Pancreas (tissue), 10 donors: ENCODE measurements at places on chromosomes 6 and 20. TPM values are rescaled to one million over a fixed set of nuclear protein-coding genes. Genes with fewer than 3 reads are reported as not detected.

DNA sequence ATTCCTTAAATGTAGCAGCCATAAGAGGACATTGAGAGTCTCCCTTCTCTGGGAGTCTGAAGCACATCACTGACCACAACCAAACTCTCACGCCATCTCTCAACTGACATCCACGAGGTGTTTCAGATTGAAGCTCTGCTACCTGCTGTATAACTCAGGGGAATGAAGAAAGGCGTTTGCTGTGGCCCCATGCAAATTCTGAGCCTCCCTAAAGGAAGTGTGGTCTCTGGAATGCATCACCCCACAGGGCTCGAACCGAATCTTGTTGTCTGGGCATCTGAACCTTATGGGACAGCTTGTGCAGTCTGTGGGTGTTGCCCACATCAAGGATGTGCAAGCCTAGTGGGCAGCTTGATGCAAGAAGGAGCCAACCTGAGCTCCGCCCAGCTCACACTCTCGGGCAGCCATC is 10.9 kb downstream of the PMEPA1 start:
- DNase-seq = no peak

DNA sequence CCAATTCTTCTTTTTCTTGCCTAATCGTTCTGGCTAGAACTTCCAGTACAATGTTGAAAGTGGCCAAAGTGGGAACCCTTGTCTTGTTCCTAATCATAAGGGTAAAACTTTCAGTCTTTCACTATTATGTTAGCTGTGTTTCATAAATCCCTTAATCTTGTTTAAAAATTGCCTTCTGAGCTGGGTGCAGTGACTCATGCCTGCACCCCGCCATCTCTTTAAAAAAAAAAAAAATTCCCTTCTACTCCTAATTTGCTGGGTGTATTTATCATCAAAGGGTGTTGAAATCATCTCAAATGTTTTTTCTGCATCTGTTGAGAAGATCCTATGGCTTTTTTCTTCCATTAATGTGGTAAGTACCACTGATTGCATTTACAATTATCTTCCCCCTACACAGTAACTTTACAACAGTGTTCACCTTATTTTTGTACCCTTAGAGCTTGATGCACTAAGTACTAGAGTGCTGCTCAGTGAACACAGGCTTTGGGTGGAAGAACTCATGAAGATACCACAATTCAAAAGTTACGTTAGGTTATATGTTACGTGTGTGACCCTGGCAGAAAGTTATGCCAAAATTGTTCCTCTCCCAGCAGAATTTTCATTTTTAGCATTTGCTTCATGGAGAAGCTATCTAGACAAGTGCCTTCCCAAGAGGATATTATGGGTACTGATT is 9.7 kb downstream of the SNRPB start:
- DNase-seq = no peak

- no peak for DNase-seq
These were observed 183.2 kb upstream of the KCNG1 start for GRCh38 chr20:51206032-51206662.

DNA sequence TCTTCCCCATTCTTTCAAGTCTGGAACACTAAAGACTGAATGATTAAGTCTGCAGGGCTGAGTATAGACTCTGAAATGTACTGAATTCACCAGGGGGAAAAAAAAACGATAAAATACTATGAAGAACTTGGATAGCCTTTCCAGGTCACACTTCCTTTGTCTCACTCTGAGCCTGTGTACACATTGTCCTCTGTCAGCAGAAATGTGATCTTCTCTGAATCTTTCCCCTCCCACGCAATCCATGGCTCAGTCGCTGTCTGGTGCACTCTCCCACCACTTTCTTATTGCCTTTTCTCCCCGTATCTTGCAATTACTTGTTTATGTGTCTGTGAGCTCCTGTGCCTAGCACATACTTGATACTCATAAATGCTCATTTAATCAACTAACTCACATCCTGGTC is 212.6 kb upstream of the RSPO3 start:
- DNase-seq = no peak

GRCh38 chr6:1382331-1382882 is 7.0 kb upstream of the FOXF2 start:
- DNase-seq = no peak

GRCh38 chr6:20061952-20062351 is 150.3 kb downstream of the MBOAT1 start:
- DNase-seq = no peak

DNA sequence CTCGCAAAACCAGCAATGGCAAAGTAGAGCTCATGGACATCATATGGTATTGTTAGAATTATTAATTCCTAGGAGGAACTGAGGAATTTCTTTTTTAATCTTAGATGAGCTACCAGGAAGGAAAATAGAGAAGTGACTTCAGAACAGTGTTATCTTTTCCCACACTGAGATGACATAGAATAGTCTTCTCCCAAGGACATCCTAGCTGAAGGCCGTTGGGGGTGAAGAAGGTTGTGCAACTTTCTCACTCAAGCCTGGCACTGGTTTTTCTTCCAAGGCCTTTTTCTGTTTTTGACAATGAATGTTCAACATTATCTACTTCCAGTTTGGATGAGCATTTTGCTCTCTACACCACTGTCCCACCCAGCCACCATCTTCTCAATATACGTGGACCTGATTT is 35.8 kb upstream of the MAS1 start:
- no peak for DNase-seq

- no peak for DNase-seq
These were observed 32.5 kb downstream of the SYNDIG1 start for GRCh38 chr20:24501764-24502556.

The TFAP2C gene
- total RNA-seq = 0.46 TPM

The NRN1 gene
- total RNA-seq = 1.5 TPM

The GPR6 gene
- 0.12 TPM for total RNA-seq

The OXT gene
- total RNA-seq = not detected

The NELFCD gene
- 17.3 TPM for total RNA-seq

The RSPO3 gene
- 0.51 TPM for total RNA-seq
